GM12891 (cell line): ENCODE measurements at places on chromosomes 4 and X.
A peak's percentile ranks its signal among the peaks of the same experiment; 100 is the strongest.

DNA sequence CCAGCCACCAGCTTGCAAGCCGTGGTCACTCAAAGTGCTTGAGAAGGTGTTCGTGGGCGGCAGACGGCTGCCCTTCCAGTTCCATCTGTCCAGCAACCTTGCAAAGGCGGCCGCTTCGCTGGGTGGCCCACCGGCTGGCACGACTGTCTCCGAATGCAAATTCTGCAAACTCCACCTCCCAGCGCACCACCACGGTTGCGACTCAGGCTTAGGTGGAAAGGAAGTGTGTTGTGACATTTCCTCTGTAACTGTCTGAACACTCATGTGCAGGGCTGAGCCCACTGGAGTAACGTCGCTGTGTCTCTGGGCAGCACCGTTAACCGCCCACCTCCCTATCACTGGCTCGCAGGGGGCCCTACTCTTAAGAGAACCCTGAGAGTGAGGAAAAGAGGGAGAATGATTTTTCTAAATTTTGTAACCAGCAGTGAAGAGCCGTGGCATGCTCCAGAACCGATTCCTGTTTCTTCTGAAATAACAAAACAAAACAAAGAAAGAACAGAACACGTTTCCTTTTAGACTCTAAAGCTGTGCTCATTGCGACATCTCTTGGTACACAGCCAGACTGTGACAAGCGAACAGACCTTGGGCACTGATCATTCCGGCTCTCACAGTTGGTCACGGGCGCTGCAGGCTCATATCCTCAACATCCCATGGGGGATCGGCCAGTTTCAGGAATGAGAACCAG is at the start of gene P2RY8:
TSS of gene P2RY8 (minus strand) at position 155 of the 685 bp plus-strand sequence. CDS start 70,627 bp downstream, outside the sequence.
- no peak for DNase-seq

DNA sequence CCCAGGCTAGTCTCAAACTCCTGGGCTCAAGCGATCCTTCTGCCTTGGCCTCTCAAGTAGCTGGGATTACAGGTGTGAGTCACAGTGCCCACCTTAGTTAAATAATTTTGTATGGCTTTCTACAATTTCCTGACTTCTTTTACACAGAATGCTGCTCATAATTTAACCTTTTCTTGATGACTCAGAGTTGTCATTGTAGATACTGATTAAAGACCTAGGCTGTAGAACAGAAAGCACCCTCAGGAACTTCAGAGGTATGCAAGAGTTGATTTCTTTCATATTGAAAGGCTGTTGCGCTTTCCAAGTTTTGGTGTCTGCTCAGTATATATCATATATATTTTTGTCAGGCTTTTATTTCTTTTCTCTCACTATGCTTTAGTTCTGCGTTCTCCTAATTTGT is 21.1 kb upstream of the GPR34 start:
- DNase-seq, result no peak

- no peak for DNase-seq
Measured at GRCh38 chr4:111108153-111108552, 485.3 kb upstream of the PITX2 start.

- DNase-seq, result peak; percentile 38
Measured at GRCh38 chr4:183098019-183098722, 886 bp upstream of the WWC2 start.

DNA sequence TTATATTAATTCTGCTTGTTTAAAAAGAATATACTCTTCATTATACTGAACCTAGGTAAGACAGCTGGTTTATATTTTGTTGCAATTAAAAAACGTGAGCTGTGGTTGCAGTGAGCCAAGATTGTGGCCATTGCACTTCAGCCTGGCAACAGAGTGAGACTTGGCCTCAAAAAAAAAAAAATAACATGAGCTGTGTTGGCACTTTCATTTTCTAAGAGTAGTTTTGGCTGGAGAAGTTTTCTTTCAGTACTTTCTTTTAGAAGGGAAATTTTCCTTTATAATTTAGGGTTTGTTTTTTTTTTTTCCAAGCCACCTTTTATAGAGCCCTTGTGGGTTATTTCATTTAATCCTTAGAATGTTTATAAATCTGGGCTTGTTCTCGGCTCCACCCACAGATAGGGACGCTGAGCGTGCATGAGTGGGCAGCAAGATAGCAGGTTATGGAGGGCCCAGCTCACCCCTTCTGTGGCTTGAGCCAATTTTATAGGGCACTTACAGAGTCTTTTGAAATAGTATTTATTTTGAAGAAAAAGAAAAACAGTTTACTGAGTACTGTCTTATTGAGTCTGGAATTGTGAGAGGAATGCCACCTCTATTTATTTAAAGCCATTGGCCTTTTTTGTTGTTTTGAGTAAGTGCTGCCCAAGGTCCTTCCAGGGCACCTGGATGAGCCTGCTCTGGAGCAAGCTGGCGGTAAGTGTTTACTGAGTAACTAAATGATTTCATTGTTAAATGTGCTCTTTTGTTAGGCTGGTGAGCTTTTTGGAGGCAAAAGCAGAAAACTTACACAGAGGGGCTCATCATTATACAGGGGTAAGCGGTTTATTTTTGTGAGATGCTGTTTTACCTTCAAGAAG is 60.9 kb downstream of the HTT start:
- DNase-seq, result no peak

DNA sequence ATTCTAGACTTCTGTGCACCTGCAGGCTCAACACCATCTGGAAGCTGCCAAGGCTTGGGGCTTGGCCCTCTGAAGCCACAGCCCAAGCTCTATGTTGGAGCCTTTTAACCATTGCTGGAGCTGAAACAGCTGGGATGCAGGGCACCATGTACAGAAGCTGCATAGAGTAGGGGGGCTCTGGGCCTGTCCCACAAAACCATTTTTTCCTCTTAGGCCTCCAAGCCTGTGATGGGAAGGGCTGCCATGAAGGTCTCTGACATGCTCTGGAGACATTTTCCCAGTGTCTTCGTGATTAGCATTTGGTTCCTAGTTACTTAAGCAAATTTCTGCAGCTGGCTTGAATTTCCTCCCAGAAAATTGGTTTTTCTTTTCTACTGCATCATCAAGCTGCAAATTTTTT is 999.3 kb upstream of the GRIA3 start:
- DNase-seq, result no peak

GRCh38 chrX:41118156-41118555 is 32.9 kb downstream of the USP9X start:
- DNase-seq, result no peak

DNA sequence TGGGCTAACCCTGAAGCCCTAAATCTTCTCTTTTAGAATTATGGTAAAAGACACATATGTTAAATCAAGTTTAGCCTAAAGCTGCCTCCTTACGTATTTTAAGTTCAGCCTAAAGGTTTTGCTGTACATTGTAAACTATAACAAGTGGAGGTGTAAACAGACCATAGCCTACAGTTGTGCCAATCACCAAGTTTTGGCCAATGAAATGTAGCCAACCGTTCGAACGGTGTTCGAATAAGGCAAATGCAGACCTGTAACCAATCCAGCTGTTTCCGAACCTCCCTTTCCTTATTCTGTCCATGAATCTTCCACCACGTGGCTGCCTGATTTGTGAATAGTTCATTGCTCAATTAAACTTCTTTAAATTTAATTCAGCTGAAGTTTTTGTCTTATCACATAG is 52.1 kb upstream of the TBC1D9 start:
- DNase-seq, result no peak

DNA sequence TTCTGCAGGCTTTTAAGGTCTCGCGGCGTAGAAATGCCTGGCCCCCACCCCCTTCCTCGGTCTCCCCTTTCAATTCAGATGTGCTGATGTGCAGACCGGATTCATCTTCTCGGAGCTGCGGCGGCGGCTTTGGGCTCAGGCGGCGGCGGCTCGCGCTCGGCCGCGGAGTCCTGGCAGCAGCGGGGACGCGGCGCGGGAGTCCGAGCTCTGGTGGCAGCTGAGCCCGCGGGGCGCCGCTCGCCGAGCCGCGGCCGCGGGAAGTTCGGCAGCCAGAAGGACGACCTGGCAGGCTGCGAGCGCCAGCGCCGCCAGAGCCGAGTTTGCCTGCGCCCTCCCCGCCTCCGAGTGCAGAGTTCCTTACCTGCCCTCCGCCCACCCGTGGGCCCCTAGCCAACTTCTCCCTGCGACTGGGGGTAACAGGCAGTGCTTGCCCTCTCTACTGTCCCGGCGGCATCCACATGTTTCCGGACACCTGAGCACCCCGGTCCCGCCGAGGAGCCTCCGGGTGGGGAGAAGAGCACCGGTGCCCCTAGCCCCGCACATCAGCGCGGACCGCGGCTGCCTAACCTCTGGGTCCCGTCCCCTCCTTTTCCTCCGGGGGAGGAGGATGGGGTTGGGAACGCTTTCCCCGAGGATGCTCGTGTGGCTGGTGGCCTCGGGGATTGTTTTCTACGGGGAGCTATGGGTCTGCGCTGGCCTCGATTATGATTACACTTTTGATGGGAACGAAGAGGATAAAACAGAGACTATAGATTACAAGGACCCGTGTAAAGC is 448 bp downstream of the TLL1 start:
- DNase-seq, result peak; percentile 17

GRCh38 chr4:40292313-40292759 is 42.8 kb upstream of the CHRNA9 start:
- DNase-seq, result no peak

GRCh38 chrX:6225911-6226595 is 2.6 kb downstream of the NLGN4X start:
- DNase-seq, result no peak
